ENCODE measurements at places on chromosomes 2 and 18. TPM values are rescaled to one million over a fixed set of nuclear protein-coding genes. Genes with fewer than 3 reads are reported as not detected.

DNA sequence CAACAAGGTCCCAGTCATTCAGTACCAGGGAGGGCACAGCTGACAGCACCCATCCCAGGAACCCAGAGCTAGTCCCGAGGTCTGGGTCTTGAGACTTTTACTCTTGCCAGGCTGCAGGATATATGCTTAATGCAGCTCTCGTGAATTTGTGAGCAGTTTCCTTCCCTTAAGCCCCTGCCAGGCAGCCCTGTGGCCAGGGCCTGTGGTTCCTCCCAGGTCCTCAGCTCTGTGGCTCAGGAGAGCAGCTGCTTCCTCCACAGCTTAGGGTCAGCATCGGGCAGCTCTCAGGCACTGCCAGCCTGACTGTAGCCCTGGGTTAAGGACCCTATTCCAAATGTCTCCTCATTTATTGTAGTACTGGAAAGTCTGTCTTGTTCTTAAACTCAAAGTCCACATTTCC lies 1384.8 kb downstream of the RPIA start:
- no peak for DNase-seq

DNA sequence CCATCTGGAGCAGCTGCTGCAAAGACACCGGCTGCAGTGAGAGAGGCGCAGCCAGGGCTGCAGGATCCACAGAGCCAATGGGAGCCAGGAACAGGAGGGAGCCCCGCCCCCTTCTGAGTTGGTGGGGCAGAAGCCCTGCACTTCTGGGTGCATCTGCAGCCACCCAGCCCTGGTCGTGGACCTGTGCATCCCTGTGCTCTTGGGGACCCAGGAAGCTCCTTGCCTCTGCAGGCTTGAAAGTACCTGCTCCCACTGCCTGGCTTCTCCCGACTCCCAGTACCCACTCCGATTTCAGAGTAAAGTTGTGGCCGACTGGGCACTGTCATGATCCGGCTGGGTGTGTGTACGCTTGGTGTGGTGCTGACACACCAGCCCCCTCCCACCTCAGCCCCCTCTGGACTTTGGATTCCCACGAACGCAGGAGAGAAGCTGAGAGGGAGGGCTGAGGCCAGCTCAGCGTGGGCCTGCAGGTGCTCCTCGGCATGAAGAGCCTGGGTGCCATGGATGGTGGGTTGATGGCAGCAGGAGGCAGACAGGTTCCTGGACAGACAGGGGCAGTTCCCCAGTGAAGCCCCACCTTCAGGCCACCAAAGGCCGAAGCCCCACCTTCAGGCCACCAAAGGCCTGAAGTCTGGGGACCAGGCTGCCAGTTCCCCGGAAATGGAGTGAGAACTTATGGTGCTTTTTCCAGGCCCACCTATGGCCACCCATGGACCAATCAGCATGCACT lies 34.9 kb downstream of the LRRTM4 start:
- DNase-seq = no peak

- no peak for DNase-seq
Measured at GRCh38 chr2:48048476-48049171, 142.3 kb upstream of the FBXO11 start.

GRCh38 chr2:160869411-160869810 lies 290.8 kb upstream of the TANK start:
- no peak for DNase-seq

GRCh38 chr18:31450409-31450808 lies 2.9 kb downstream of the DSG3 start:
- DNase-seq = no peak

- DNase-seq = no peak
Measured at GRCh38 chr2:108884619-108885018, 98.0 kb downstream of the CCDC138 start.

- no peak for DNase-seq
Measured at GRCh38 chr2:73172963-73173362, 29.4 kb upstream of the NOTO start.

DNA sequence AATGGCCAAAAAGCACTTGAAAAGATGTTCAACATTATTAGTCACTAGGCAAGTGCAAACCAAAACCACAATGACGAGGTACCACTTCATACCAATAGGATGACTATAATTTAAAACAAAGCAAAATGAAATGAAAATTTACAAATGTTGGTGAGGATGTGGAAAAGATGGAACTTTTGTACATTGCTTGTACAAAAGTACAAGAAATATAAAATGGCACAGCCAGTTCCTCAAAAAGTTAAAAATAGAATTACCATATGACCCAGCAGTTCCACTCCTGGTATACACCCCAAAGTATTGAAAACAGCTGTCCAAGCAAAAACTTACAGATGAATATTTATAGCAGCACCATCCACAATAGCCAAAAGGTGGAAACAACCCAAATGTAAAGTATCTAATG lies 107.8 kb upstream of the XPO1 start:
- DNase-seq = no peak

- DNase-seq = no peak
Measured at GRCh38 chr2:232838406-232838874, 31.6 kb upstream of the SNORC start.

- no peak for DNase-seq
Measured at GRCh38 chr2:33670392-33670937, 71.4 kb upstream of the FAM98A start.

GRCh38 chr2:214127571-214127970 lies 283.3 kb upstream of the VWC2L start:
- DNase-seq = peak; percentile 18

DNA sequence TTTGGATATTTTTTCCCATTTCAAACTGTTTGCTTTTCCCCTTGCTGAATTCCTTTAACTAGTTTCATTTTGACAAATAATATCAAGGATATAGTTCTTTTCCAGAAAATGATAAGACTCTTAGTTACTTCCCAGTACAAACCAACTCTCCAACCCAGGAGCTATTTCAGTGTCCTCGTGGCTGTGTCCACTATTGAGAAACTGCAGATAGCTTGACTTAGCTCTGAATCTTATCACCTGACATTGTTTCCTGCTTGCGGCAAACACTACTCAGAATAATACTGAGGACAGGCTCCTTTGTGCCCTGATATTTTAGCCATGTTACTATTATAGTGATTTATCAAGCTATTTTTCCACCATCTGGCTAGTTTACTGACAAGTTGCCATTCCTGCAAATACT lies 74.6 kb downstream of the KLF7 start:
- DNase-seq = no peak

GRCh38 chr2:3545788-3546478 lies 12.2 kb downstream of the RNASEH1 start:
- no peak for DNase-seq

DNA sequence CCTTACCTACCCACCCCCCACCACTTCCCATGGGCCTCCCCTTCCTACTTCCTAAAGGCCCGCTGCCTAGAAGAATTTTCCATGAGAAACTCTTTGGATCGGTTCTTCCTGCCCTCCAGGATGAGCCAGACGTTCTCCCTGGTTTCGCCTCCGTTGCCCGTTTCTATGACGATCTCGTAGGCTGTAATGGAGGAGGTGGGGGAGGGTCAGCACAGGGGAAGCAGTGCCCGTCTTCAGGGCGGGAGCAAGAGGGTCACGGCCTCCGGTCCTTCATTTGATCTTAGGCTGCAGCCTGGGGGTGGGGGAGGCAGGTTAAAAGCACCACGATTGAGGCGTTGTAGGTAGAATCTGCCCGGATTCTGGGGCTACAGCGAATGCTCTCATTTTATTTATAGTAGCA lies 172.0 kb downstream of the LOXHD1 start:
- no peak for DNase-seq

- DNase-seq = no peak
Measured at GRCh38 chr2:226172309-226172708, 627.3 kb downstream of the IRS1 start.

DNA sequence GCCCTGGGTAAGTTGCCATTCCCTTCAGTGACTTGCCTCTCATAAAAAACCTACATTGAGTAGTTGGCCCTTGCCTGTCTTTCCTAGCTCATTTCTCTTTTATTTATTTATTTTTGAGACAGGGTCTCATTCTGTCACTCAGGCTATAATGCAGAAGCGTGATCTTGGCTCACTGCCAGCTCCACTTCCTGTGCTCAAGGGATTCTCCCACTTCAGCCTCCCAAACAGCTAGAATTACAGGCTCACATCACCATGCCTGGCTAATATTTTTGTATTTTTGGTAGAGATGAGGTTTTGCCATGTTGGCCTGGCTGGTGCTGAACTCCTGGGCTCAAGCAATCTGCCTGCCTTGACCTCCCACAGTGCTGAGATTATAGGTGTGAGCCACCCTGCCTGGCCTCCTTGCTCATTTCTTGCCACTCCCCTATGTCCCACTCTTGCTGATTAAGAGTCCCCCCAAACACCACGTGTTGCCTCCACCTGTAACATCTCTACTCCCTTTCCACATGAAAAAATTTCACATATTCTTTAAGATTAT lies 12.6 kb downstream of the EVA1A start:
- DNase-seq = no peak

- DNase-seq = peak; percentile 37
Measured at GRCh38 chr2:88600038-88600465, 27.2 kb downstream of the EIF2AK3 start.

GRCh38 chr2:195985741-195986140 lies 82.9 kb downstream of the DNAH7 start:
- DNase-seq = no peak

DNA sequence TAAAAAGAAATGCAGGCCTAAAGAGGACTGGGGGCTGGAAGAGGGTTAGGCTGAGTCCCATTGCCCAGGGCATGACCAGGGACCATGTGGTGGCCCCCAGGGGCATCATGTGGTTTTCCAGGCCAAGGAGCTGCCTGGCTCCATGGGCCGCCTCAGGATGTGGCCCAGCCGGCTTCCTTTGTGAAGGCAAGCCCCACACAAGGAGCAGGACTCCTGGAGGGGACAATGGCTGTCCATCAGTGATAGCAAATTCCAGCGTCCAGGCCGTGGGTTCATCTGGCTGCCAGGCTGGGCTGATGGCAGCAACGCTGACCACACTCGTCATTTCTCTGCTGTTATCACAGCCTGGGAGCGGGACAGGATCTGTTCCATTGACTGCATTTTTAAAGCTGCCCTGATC lies 82.5 kb downstream of the GBX2 start:
- DNase-seq = no peak

- no peak for DNase-seq
Measured at GRCh38 chr2:60334610-60335009, 218.8 kb downstream of the BCL11A start.

GRCh38 chr2:134842930-134843490 lies 4.6 kb downstream of the ACMSD start:
- DNase-seq = no peak

GRCh38 chr18:33579349-33580215 lies 1.6 kb downstream of the ASXL3 start:
- DNase-seq = no peak

DNA sequence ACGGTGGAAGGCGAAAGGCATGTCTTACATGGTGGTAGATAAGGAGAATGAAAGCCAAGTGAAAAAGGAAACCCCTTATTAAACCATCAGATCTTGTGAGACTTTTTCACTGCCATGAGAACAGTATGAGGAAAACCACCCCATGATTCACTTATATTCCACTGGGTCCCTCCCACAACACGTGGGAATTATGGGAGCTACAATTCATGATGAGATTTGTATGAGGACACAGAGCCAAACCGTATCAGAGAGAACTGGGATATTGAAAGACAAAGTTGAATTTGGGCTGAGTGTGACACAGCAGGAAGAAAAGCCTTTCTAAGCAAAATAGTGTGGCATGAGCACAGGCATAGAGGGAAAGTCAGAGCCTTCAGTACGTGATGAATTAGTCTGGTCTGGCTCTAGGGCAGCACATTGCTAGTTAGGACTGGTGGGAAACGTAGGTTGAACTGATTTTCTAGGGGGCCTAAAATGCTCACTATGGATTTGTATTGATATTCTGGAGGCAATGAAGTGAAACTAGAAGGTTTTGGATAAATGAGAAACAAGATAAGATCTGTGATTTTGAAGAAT lies 84.8 kb upstream of the RND3 start:
- DNase-seq = no peak

DNA sequence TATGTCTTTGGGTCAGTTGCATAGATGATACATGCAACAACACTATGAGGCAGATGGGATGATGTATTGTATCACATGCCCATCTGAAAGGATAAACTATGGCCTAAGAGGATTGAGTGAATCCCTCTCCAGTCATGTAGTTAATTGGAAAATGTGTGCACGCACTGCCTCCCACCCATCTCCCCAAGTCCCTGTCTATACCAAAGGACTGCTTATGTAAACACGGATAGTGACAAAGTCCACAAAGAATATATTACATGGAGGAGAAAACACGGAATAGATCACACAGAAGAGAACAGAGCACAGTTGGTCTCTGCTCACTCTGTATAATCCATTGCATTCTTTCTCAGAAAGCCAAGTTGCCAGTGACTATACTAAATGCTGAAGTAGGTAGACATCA lies 82.4 kb downstream of the NCKAP5 start:
- no peak for DNase-seq

GRCh38 chr2:43293744-43294695 lies 67.6 kb upstream of the ZFP36L2 start:
- peak; percentile 47 for DNase-seq

DNA sequence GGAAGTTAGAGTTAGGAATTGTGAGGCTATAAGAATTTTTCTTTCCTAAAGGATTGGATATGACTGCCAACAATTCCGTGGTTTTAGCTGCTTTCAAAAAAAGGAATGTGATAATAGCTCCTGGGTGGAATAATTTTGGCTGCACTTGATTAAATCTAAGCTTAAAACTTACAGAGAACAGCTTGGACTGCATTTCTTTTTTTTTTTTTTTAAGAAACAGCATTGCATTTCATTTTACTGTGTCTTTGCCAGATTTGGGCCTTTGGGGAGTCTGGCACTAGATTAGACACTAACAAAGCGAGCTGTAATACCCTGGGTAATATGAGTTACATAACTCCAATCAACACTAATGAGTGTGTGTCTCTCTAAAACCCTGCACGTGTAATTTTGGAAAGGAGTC lies 37.8 kb upstream of the ZNF397 start:
- no peak for DNase-seq

DNA sequence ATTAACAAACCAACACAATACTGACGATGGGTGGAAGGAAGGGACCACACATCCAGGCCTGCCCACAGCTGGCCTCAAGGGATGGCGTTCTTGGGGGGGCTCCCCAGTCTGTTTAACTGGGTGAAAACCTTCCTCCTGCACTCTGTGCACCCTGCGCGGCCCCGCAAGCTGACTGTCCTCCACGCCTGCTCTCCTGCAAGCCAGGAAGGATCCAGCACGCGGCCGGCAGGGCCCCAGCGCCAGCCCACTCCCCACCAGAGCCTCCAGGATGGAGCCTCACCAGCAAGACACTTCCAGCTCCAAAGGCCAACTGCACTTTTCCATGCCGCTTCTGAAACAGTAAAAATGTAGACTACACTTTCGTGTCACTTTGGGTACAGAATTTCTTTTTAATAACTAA lies 135.1 kb downstream of the ZNF516 start:
- no peak for DNase-seq

DNA sequence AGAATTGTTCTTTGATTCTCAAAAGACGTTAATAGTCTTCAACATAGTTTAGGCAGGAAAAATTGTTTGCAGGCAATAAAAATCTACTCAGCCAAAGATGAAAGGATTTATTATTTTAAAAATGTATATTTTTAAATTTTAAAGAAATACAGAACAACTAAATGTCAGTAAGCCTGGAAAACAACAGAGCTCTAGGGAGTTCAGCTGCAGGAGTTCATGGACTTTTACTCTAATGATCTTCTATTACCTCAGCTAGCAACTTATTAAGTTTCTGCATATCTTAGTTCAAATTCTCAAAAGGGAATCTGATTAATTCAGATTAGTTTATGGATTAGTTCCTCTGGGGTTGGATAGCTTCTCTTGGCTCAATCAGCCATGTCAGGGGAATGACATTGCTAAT lies 17.9 kb upstream of the XIRP2 start:
- no peak for DNase-seq

COX7A2L gene
- 46.6 TPM for total RNA-seq

MC4R gene
- 0.41 TPM for total RNA-seq

DSG2 gene
- total RNA-seq = 3.5 TPM

CFC1 gene
- total RNA-seq = not detected

PPIG gene
- 24.3 TPM for total RNA-seq

PKDCC gene
- total RNA-seq = 244 TPM

TANC1 gene
- 92.7 TPM for total RNA-seq

All from uterus (tissue), 4 donors.